Activated CD4-positive, alpha-beta T cell treated with anti-CD3 and anti-CD28 coated beads for 24 hours (primary cell): ENCODE measurements at places on chromosomes 12 and 14.

GRCh38 chr12:110224379-110225304 lies 56.4 kb upstream of the ATP2A2 start:
- DNase-seq, result no peak

- no peak for DNase-seq
Observed at GRCh38 chr12:99271071-99271470, 376.5 kb upstream of the GARIN6 start.

GRCh38 chr14:58946431-58946830 lies 242.0 kb upstream of the DAAM1 start:
- no peak for DNase-seq

- no peak for DNase-seq
Observed at GRCh38 chr14:30243805-30244204, 315.2 kb upstream of the G2E3 start.

- DNase-seq, result no peak
Observed at GRCh38 chr14:105947599-105947998, 421.2 kb downstream of the TMEM121 start.

DNA sequence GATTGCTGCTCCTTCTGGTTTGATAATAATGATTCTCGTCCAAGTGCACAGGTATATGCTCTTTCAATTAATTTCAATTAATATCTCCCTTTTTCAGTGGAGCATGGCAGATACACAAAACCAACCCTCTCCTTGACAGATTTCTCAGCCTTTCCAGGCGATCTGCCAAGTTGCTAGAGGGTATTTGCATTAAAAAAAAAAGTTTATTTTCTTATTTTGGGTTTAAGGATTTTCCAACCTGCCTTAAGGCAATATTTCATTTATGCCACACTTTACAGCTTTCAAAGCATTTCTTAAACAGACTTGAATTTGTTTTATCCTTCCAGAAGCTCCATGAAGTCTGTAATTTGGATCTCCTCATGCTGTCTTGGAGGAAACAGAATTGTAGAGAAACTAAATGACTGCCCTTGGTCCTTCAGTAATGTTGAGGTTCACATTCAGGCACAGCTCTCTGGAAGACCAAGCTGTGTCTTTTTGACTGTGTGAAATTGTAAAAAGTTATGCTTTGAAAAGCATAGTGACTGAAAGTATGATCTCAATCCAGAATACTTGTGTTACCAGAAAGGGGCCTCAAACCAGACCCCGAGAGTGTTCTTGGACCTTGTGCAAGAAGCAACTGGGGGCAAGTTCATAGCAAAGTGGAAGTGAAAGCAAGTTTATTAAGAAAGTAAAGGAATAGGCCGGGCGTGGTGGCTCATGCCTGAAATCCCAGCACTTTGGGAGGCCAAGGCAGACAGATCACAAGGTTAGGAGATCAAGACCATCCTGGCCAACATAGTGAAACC lies 2.3 kb downstream of the DGLUCY start:
- no peak for DNase-seq

DNA sequence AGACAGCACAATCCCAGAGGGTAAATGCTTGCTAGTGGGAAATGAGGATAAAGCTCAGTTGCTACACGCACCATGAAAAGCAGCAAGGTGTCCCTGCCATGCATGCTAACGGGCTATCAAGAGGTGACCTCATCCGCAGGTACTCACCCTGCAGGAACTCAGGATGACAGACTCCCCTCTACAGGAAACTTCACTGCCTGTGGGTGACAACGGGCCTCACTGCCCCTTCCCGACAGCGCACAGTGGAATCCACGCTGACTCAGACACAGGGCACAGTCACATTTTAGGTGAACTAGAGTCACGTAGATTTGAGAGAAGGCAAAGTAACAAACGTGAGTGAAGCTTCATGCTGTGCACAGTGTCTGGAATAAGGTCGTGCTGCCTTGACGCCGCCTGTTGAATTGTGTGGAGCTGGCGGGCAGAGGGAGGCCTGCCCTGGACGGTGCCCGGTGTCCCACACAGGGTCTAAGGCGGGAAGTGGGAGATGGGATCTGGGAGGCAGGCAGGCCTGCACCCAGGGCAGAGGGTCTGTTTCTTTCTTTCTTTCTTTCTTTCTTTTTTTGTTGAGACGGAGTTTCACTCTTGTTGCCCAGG lies 331.8 kb downstream of the TMEM132D start:
- no peak for DNase-seq

DNA sequence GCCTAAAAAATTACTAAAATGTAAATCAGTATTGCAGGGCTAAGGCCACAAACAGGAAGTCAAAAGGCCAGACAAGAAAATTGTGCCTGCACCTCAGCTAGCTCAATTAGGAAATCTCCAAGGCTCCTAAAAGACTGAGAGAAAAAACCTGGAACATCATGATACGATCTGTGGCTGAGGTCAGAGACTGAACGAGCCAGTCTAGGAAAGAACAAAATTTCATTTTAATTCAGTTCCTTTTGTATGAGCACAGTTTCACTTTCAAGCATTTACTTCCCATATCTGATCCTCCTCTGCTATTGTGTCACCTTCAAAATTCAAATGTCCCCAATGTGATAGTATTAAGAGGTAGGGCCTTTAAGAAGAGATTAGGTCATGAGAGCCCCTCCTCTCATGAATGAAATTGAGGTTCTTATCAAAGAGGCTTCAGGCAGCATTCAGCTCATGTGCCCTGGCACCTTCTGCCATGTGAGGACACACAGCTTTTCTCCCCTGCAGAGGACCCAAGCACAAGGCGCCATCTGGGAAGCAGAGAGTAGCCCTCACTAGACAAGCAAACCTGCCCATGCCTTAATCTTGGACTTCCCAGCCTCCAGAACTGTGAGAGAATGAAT lies 14.8 kb downstream of the PRKAB1 start:
- no peak for DNase-seq

- no peak for DNase-seq
Observed at GRCh38 chr12:63967358-63968145, 123.1 kb downstream of the SRGAP1 start.

DNA sequence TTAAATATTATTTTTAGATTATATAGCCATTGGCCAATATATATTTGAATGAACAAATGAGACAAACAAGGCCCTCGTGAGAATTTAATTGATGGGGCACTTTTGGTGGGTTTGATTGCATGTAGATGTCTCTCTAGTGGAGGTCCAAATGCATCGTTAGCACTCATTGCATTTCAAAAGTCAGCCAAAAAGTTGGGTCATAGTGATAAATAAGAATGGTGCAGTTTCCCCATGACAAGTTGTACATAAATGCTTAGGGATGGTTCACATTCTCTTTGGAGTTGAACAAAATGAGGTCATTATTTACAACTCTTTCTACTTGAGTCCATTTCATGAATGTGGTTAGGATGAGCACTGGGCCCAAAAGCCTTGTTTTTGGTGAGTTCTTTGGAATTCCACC lies 1.0 kb downstream of the BEST3 start:
- no peak for DNase-seq

- peak; percentile 67 for DNase-seq
Observed at GRCh38 chr12:108616941-108617858, 16.5 kb downstream of the SELPLG start.

- DNase-seq, result peak; percentile 47
Observed at GRCh38 chr12:124713436-124714082, 146.1 kb upstream of the NCOR2 start.

GRCh38 chr12:20211981-20212421 lies 156.3 kb upstream of the PDE3A start:
- DNase-seq, result no peak

- DNase-seq, result no peak
Observed at GRCh38 chr12:128657378-128657777, 166.4 kb downstream of the SLC15A4 start.

- DNase-seq, result no peak
Observed at GRCh38 chr14:92974541-92975345, 51.8 kb downstream of the CHGA start.

GRCh38 chr14:53888535-53889386 lies 67.9 kb downstream of the BMP4 start:
- DNase-seq, result no peak

- DNase-seq, result no peak
Observed at GRCh38 chr12:91967590-91967989, 178.1 kb downstream of the BTG1 start.

DNA sequence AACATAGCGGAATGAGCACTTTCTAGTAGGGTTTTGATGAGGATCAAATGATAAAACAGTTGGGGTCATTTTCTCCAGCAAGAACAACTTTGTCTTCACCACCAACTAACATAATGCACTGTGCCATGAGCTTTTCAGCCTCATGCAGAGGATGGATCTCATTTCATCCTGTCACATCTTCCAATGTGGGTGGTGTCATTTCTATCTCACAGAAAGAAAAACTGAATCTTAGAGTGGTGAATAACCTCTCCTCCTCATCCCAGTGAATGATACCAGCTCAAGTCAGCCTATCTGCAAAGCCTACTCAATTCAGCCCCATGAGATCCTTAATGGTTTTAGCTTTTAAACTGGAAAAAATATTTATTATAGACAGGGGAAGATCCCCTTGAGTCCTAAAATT lies 1147.2 kb downstream of the VRK1 start:
- DNase-seq, result no peak

DNA sequence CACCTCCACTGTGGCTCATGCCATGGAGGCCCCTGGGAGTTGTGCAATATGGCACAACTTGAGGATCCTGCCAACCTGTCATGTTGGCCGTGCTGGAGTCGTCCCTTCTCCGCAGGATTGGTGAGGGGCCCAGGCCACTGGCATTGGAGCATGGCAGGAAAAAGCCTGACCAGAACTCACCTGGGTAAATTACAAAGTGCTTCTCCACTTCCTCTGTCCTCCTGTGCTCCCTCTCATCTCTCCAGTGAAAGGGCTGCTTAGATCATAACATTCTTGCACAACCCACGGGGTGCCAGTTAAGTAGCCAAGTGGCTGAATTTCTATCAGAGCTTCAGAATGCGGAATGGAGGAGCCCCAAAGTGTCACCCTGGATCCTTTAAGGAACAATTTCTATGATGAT lies 381.0 kb downstream of the DPF3 start:
- no peak for DNase-seq

- no peak for DNase-seq
Observed at GRCh38 chr12:130677957-130678558, 38.0 kb downstream of the RIMBP2 start.

GRCh38 chr12:41552588-41552987 lies 364.5 kb downstream of the PDZRN4 start:
- DNase-seq, result no peak

DNA sequence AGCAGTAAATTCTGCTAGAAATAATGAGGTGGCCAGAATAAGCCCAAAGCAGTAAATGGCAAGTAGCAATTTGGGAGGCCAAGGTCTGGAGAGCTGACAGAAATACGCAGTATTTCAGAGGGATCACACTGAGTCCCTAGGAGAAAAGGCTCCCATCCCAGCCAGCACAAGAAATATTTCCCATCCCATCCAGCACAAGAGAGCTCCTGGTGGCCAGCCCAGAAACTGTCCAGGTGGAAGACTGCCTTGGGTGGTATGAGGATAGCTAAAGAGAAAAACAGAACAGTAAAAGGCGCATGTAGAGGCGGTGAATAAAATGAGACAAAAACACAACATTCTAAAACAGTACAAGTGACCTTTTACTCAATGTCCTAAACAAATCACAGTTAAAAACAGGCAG lies 120.7 kb downstream of the HECTD4 start:
- DNase-seq, result no peak

GRCh38 chr12:30967026-30967425 lies 40.5 kb downstream of the TSPAN11 start:
- no peak for DNase-seq

- no peak for DNase-seq
Observed at GRCh38 chr14:68284834-68285233, 465.3 kb downstream of the RAD51B start.

GRCh38 chr12:71085575-71085974 lies 72.2 kb downstream of the TSPAN8 start:
- no peak for DNase-seq

DNA sequence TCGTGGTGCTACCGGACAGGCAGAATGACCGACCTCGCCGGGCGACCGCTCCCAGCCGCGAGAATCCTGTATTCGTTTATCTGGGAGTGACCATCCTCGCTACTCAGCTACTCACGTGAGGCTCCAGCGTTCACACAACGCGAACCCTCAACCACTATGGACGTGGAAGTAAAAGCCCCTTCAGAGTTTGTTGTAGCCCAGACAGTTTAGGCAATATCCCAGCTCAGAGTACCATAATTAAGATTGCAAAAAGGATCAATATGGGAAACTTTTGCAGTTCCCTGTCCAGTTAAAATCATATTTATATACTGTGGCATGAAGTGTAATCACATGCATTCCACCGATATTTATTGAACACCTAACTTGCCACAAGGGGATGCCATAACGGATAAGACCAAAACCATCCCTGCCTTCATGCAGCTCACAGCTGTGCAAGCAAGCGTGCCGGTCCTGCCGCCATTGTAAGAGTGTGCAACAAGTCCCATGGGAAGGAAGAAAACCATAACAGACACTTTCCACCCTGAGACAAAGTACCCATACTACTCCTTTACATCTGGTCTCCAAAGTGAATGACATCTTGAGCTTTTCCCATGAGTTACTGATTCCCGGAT lies 938 bp upstream of the MAX start:
- no peak for DNase-seq

DNA sequence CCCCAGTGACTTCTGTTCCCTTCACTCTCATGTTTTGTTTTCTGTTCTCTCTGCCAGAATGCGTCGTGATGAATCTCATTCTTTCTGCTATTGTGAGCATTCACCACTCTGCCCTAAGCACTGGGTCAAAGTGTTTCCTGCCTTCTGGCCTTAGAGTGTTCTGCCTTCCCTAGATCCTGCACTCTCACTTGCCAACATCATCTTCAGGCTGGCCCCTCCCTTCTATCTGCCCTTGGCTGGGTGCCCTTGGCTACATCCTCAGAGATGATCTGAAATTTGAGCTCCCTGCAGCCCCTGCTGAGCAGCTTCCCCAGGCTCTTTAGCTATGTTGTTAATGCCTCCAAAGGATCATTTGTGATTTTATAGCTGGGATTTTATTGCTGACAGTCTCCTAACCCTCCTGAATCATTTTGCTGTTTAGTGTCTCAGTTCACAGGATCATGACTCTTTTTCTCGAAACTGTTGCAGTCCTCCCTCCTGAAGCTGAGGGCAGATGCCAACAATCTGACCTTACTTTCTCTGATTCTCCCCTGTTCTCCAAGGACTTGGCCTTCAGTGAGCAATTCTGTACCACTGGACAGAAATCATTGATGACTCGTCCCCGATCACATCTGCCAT lies 4.5 kb downstream of the DHRS2 start:
- DNase-seq, result no peak

GRCh38 chr12:121762269-121762668 lies 31.2 kb downstream of the RHOF start:
- DNase-seq, result no peak

DNA sequence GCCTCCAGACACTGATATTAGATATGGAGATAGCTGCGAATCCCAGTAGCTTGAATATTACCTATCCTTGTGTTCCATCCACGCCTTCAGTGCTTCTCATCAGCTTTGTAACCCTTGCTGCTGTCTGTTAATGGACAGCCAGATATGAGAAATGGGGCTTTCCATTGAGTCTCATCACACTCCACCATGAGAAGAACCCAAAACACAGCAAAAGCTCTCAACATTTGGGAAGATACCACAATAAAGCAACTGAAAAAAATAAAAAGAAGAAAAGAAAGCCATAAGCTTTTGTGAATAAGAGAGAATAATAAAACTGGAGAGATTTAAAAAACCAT lies 225.4 kb downstream of the GALC start:
- no peak for DNase-seq
